NCI-H2029 treated with DMSO at 0.1 percent for 48 hours (cell line): ENCODE measurements at places on chromosomes 2 and 18.

GRCh38 chr2:201100497-201100896 is 15.5 kb upstream of the CFLAR start:
- no peak for DNase-seq

DNA sequence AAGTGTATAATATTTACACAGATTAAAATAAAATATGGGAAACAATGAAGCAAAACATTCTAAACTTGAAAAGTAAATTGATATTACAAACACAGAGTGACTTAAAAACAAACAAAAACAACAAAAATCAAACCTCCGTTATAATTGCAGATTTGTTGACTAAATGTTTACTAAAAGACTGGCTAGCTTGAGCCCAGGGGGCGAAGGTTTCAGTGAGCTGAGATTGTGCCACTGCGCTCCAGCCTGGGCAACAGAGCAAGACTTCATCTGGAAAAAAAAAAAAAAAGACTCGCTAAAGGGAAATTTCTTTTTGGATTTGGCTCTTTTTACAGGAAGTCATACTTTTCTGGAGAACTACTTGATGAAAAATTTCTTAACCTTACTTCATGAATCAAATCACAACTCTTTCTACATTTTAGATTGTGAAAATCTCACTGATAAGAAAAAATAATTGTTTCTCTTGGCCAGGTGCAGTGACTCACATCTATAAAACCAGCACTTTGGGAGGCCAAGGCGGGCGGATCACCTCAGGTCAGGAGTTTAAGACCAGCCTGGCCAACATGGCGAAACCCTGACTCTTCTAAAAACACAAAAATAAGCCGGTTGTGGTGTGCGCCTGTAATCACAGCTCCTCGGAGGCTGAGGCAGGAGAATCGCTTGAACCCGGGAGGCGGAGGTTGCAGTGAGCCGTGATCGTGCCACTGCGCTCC is 9.7 kb downstream of the TFPI start:
- no peak for DNase-seq

GRCh38 chr2:128197059-128197458 is 106.1 kb downstream of the UGGT1 start:
- no peak for DNase-seq

GRCh38 chr2:8329660-8330622 is 351.9 kb upstream of the ID2 start:
- DNase-seq = no peak

GRCh38 chr18:74225193-74225840 is 66.4 kb downstream of the CYB5A start:
- no peak for DNase-seq

- DNase-seq = peak; percentile 41
These were observed 264.1 kb upstream of the MEIS1 start for GRCh38 chr2:66170744-66171330.

- DNase-seq = no peak
These were observed 44.4 kb downstream of the PTPN2 start for GRCh38 chr18:12839526-12840196.

DNA sequence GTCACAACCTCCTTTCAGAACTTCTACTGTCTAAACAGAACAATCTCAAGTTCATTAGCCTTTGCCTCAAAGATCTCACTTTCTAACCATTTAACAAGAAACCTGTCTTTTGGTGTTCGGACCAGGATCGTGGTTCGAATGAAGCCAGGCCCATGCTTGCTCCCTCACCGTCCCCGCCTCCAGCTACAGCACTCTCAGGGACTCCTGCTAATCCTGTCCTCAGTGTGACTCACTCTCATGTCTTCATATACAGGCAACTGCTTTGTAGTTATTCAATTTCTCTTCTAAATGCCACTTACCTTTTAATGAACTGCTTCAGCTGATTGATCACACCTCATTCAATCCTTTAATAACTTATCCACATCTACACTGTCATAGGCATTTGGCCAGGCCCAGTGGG is 15.8 kb downstream of the SERTAD2 start:
- no peak for DNase-seq

- DNase-seq = no peak
These were observed 1199.1 kb upstream of the GYPC start for GRCh38 chr2:125456693-125457363.

GRCh38 chr18:11741505-11742145 is 52.6 kb downstream of the GNAL start:
- no peak for DNase-seq
